LHCN-M2 (cell line): ENCODE measurements at places on chromosomes 2 and 18. TPM values are rescaled to one million over a fixed set of nuclear protein-coding genes. Genes with fewer than 3 reads are reported as not detected.
A peak's percentile ranks its signal among the peaks of the same experiment; 100 is the strongest.

GRCh38 chr2:231010201-231010730 is 14.3 kb downstream of the SPATA3 start:
- DNase-seq: no peak

DNA sequence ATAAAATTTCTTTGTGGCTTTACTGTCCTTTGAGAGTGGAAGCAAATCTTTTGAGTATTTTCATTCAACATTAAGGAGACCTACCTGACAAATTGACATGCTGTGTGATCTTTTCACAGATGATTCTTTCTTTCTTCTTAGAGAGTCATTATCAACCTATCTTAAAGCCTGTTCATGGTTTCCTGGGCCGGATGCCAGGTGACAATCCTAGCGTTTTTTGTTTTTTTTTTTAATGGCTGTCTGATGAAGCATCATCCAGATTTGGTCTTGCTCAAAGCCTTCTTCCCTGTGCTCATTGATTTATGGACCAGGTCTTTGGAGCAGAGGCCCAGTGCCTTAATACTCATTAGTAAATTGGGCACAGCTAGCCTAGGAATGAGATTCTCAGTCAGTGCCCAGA is 9.8 kb upstream of the MGAT5 start:
- no peak for DNase-seq

DNA sequence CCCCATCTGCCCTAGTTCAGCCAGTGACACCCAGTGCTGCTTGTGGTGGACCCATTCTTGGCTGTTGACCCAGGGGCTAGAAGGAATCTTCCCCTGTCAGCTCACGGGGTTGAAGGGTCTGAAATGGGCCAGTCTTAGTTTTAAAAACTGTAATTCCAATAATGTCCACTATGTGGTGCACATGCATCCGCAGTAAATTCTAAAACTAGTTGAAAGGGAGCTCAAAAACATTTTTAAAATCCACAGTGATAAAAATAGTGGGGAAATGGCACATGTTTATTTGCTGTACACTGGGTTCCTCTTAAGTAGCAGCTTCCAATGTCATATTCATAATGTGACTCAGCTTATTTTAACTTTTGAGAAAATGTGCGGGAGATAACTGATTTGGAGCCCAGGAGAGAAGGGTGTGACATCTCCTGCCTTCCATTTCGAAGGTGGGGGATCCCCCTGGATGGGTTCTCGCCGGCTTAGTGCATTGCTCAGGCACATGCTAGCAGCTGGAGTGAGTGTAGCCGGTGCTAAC is 32.8 kb downstream of the GRHL1 start:
- peak; percentile 49 for DNase-seq

GRCh38 chr2:213149294-213149875 is 2.0 kb downstream of the IKZF2 start:
- DNase-seq: no peak

DNA sequence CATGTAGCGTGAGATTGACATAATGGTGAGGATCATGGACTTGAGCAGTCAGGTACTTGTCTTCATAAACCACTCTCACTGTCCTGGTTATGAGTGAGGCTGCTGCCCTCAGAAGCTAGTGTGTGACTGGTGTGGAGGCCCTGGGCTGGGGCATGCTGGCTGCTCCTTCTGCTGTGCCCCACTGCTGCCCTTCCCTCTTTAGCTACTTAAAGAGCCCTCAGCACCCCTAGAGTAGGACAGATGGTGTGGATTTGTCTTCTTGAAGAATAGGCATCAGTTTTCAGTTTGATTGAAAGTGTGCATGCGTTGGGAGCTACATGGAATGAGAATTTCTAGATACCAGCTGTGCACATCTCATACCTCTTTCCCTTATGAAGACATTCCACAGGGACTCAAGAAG is 15.4 kb downstream of the CPLX4 start:
- no peak for DNase-seq

- peak; percentile 31 for DNase-seq
These were observed 887.9 kb downstream of the NRXN1 start for GRCh38 chr2:50143822-50144575.

IGFBP2 gene
- 0.23 and 1.5 TPM in 2 replicates for total RNA-seq

TDRD15 gene
- total RNA-seq: not detected in 2 replicates

RPRM gene
- total RNA-seq: not detected in 2 replicates

IGFBP5 gene
- 0.06 and 0.46 TPM in 2 replicates for total RNA-seq

NT5DC4 gene
- not detected in 2 replicates for total RNA-seq
